ENCODE measurements at places on chromosomes 3 and 15. TPM values are rescaled to one million over a fixed set of nuclear protein-coding genes. Genes with fewer than 3 reads are reported as not detected.

The STARD9 gene
- 13.6 TPM for total RNA-seq

The MKRN2OS gene
- not detected for total RNA-seq

The SEMA4B gene
- total RNA-seq = 6.7 TPM

The C3orf49 gene
- total RNA-seq = not detected

The CCR1 gene
- not detected for total RNA-seq

The CCDC39 gene
- total RNA-seq = not detected

DNA sequence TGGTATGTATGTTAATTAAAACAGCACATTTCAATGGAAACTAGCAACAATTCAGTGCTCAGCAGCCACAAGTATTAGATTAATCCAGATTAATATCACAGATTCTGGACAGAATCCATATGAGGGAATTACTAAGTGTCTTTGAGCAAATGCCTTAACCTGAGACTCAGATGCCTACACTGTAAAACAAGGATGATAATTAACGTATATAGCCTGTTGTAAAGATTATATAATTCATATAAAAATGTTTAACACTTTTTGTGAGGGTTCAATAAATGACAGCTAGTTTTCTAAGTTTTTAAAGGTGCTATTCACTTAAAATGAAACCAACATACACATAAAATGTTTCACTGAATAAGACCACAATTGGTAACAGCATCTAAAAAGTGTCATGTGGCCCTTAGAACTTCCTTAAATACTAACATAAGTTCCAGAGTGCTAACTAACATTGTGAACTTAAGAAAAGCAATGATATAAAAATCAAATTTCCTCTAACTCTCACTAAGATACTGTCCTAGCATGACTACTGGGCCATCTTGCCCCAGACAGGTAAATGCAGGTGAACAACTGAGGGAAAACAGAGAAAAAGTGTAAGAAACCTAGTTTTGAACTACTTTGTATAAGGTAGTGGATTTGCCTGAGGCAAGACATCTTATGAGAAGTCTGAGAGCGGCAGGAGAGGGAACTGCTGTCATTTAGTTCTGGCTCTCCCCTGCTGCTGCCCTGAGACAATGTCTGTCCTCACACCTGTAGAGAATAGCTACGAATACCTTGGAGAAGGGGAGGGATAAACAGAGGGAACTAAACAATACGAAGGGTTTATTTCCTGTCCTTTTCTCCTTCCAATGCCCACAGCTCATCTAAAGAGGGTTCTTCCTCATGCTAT lies 151.3 kb downstream of the ADAM10 start:
- no peak for DNase-seq

DNA sequence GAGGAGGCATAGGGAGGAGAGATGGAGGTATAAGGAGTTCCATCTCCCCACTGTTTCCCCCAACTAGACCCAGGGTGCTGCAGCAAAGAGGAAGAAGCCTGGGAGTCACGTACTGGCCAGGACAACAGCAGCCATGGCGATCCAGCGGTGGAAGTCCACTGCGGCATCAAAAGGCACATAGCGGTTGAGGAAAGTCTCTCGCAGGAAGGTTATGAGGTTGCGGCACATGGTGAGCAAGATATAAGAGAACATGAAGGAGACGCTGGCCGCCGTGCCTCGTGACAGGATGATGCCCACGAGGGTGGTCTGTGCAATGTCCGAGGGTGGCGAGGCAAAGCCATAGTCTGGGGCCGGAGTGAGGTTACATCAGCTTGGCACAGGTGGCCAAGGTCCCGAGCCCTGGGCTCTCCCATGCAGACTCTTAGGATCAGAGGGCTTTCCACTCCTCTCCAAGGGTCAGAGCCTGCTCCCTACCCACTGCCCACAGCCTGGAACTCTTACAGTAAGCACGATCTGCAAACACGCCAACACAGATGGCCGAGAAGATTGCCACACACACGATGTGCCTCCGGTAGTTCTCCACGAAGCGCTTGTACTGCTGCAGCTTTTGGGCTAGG lies 14.3 kb downstream of the DUOX2 start:
- DNase-seq = no peak

DNA sequence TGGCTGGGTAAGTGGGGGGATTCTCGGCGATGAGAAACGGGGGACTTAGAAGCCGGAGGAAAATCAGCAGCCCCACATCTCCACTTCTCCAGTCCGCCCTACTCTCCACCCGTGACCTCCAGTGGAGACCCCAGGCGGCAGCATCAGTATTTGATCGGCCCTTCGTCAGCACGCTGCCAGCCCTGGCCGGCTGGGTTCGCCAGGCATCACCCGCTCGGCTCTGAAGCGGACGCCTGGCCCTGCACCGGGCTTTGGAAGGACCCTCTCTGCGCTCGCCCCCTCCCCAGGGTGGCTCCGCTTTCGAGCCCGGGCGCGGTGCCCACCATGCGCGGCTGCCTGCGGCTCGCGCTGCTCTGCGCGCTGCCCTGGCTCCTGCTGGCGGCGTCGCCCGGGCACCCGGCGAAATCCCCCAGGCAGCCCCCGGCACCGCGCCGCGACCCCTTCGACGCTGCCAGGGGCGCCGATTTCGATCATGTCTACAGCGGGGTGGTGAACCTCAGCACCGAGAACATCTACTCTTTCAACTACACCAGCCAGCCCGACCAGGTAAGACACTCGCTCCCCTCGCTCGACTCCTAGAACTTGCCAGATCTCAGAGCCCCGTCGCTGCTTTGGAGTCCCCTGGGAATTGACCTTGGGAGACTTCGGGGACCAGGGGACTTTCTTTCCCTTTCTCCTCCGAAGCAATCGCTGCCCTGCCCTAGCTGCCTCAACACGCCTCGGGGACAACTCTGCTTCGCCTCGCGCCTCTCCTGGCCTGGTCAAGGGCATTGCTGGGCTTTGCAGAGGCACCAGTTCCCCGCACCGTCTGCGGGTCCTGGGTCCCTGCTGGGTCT lies 561 bp downstream of the SIDT1 start:
- DNase-seq = no peak

GRCh38 chr3:66017591-66017990 lies 21.1 kb downstream of the MAGI1 start:
- no peak for DNase-seq

DNA sequence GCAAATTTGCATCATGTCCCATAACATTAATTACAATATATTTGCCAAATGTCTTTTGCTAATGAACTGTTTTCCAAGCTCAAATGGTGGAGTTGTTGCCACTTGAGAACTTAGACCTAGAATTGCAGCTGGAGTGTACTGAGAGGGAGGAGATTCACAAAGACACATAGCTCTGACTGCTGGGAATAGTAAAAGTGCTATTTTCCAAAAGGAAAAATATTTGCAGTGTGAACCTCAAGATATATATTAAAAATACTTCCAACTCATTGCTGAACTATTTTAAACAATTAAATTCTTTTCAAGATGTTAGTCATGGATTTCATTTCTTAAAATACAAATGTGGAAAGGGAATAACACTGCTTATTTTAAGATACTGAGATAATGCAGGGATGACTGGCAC lies 666.8 kb upstream of the ARPP21 start:
- DNase-seq = no peak

DNA sequence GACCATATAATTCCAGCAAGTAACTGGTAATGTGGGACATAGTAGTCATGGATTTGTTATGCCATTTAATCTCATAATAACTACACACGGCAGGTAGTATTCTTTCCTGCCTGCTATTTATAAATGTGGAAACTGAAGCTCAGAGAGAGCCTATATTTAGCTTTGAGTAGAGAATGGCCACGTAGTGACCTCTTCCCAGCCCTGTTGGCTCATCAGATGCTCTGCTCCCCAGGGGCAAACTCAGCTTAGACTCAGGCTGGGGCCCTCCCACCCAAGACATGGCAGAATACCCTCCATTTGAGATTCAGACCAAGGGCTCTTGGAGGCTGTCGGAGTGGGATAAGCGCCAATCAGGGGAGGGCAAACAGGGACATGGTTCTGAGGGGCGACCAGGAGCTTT lies 17.3 kb upstream of the HDAC11 start:
- no peak for DNase-seq

GRCh38 chr3:78101384-78101783 lies 1061.5 kb downstream of the ROBO2 start:
- DNase-seq = no peak

DNA sequence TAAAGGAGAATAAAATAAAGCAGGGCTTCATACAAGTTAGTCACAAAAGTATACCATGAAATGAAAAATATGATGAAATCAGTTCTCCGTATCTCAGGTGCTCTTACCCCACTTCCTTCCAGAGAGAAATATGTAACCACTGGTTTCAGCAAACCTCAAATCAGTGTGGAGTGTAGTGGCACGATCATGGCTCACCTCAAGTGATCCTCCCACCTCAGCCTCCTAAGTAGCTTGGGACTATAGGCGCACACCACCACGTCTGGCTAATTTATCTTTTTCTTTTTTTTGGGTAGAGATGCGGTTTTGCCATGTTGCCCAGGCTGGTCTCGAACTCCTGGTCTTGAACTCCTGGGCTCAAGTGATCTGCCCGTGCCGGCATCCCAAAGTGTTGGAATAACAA lies 24.2 kb downstream of the DENND4A start:
- no peak for DNase-seq

GRCh38 chr3:71309886-71310285 lies 273.6 kb downstream of the FOXP1 start:
- DNase-seq = no peak

DNA sequence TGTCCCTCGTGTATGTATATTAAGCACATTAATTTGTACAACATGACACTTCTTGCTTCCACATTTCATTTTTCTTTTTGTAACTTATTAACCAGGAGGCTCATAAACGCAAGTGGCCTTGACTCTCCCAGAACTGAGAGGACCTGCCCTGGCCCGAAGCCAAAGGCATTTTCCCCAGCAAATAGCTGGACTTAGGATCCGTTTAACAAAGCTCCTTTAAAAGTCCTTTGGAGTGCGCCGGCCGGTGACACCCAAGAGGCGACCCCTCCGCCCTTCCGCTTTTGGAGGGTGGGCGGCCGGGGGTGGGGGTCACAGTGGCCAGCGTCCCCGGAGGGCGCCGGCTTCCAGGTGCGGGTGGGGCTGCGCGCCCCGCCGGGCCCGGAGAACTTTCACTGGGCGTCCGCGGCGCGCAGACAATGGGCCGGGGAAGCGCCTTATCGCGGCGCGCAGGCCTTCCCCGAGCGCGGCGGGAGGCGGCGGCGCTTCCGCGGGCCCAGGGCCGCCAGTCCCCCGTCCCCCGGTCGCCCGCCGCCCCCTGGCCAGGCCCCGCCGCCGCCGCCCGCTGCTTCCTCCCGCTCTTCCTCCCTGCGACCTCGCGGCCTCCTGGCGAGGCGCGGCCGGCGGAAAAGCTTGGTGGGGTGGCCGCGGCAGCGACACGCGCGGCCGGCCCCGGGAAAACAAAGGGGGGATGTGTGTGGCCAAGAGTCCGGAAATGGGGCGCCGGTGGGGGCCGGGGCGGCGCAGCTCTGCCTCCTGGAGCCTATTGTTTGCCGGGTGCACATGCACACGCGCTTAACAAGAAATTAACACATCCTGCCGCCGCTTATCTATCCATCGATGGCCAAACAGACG lies 613.4 kb downstream of the MCTP2 start:
- DNase-seq = no peak

GRCh38 chr15:88649286-88649733 lies 10.5 kb downstream of the ISG20 start:
- DNase-seq = peak; percentile 75
